ENCODE measurements at places on chromosomes 11 and 22.

- DNase-seq = peak; percentile 2
These were observed 33.4 kb downstream of the SHANK2 start for GRCh38 chr11:71218789-71219499.

GRCh38 chr11:96303064-96303463 is 39.9 kb downstream of the MAML2 start:
- no peak for DNase-seq

DNA sequence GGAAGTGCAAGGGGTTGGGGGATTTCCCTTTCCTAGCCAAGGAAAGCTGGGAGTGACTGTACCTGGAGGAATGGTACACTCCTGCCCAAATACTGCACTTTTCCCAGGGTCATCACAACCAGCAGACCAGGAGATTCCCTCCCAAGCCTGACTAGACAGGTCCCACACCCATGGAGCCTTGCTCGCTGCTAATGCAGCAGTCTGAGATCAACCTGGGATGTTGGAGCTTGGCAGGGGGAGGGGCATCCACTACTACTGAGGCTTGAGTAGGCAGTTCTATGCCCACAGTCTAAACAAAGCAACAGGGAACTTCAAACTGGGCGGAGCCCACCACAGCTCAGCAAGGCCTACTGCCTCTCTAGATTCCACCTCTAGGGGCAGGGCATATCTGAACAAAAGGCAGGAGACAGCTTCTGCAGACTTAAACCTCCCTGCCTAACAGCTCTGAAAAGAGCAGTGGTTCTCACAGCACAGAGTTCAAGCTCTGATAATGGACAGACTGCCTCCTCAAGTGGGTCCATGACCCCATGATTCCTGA is 58.5 kb downstream of the SLC22A9 start:
- no peak for DNase-seq

DNA sequence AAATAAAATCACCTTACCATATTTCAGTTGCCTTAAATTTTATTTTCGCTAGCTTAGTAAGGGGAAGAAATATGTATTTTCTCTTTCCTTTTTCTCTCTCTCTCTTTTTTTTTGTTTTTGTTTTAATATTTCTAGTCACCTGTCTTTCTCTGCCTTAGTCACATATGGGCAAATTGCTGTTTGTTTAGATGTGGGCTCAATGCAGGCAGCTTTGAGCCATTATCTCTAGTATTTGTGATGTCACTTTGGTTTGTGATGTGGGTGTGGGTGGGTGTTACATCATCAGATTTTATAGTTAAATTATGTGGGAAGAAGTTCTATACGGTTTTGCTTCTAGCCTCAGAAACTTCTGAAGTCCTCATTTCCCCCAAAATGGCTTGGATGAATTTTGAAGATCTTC is at the start of gene C22orf31:
TSS of gene C22orf31 (minus strand) at position 59 of the 400 bp plus-strand sequence. CDS start at position 20, 39 bp downstream.
- no peak for DNase-seq

GRCh38 chr11:119847853-119848252 is 118.9 kb upstream of the NECTIN1 start:
- DNase-seq = no peak

DNA sequence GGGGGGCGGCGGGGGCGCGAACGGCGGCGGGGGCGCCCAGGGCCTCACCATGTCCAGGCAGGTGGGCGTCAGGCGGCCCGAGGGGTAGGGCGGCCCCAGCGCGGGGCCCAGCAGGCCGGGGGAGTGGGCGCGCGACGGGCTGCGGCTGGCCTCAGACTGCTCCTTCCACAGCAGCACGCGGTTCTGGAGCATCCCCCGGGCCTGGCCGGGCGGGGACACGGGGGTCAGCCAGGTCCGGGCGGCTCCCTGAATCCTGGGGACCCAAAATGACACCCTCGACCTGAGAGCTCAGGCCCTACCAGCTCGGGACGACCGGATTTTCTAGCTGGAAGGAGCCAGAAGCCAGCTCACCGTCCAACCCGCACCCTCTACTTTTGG is 5.5 kb upstream of the SLC16A8 start:
- no peak for DNase-seq

GRCh38 chr11:44167046-44167445 is 71.6 kb downstream of the EXT2 start:
- no peak for DNase-seq

- no peak for DNase-seq
These were observed 55.7 kb upstream of the EMID1 start for GRCh38 chr22:29149841-29150555.

DNA sequence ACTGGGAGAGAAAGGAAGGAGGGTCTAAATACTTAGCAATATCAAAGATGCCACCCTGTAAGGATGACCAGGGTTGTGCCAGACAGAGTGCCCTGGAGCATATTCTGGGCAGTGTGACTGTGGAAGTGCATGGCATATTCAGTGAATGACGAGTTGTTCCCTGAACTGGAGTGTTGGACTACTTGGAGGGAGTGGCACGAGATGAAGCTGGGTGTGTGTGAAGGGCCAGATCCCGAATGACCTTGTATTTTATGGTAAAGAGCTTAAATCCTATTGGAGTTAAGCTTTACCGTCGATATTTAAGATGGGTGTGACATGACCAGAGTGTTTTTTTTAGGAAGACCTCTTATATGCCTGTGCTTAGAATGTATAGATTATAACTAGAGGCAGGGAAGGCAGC is 48.8 kb downstream of the STIM1 start:
- DNase-seq = no peak

Measured in CD4-positive, alpha-beta T cell treated with Interleukin-4 for 1 hour (primary cell).